Fibroblast of skin of right quadriceps (primary cell): ENCODE measurements at places on chromosomes 6 and 20.

DNA sequence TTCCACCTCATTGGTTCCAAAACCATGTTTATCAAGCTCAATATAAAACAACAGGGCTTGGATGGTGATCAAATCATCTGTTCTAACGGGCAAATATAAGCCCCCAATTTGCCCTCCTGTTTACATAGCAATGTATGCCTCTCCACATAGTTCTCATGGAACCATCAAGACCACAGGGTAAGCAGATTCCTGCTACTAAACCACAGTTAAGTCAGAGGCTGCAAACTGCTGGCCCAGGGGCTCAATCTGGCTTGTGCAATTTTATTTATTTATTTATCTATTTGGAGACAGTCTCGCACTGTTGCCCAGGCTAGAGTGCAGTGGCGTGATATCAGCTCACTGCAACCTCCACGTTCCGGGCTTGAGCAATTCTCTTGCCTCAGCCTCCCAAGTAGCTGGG is 18.9 kb upstream of the MTHFD1L start:
- DNase-seq = no peak

- no peak for DNase-seq
Measured at GRCh38 chr20:63009988-63010769, 3.4 kb upstream of the BHLHE23 start.

DNA sequence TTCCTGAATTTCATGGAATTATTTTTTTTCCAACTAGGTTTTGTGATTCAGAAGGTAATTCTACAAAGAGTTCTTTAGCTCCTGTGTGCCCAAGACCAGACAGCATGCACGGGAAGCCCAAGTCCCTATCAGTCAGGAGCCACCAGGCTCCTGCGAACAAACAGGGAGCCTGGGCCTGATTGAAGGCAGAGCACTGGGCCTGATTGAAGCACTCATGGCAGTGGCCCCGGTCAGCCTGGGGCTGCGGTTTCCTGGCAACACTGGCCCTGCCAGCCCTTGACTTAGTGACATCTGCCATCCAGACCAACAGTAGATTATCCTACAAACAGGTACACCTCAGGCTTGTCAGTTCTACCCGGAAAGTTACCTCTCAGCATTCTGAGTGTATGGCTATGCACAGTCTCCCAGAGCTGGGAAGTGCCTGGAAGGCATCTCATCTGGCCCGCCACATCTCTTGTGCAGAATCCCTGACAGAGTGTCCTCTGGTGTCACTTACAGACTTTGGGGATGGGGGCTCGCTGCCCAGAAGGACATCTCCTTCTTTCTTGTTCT is 133.8 kb downstream of the VEGFA start:
- no peak for DNase-seq

DNA sequence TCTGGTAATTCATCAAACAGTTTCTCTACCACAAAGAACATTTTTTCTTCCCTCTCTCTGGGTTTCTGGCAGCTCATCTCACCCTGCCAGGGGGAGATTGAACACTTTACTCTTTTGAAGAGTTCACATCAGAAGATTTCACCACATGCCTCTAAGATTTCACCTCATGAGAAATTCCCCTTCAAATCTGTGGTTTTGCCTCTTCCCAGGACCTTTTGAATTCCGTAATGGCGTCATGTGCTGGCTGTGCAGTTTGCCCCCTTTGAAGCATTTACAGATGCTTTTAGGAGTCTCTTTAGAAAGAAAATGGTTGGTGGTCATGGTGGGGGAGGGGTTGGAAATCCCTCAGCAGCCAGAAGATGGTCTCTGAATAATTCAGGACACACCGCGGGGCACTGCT is 486.1 kb downstream of the QKI start:
- DNase-seq = peak; percentile 61

DNA sequence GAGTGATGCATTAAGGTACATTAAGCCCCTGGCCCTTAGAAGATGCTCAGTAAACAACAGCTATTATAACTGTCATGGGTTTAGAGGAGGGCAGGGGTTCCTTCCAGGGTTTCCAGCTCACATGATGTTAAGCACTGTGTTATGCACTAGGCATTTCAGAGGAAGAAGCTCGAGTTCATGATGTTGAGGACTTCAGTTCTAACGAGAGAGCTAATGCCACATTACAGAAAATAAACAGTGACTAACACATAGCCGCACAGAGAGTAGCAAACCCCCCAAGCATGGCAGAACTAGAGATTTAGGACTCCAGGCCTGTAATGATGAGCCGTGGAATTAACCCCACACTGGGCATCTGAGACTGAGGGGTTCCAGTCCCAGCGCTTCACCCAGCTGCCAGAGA is 105.2 kb downstream of the UNC5CL start:
- DNase-seq = peak; percentile 51

DNA sequence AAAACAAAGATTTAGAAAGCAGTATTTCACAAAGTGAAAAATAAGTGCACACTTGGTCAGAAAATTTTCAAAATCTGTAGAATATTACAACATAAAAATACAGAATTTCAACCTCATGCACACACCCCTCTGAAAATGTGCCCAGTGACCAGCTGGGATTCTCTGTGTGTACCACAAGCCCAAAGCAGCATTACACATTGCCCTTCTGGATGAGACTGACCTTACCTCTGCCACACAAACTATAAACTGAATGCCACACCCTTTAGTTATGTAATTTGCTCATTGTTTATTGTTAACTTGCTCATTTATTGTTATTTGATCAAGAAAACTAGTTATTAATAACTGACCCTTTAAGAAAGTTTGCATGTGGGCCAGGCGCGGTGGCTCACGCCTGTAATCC is 303.0 kb downstream of the FOXC1 start:
- no peak for DNase-seq

DNA sequence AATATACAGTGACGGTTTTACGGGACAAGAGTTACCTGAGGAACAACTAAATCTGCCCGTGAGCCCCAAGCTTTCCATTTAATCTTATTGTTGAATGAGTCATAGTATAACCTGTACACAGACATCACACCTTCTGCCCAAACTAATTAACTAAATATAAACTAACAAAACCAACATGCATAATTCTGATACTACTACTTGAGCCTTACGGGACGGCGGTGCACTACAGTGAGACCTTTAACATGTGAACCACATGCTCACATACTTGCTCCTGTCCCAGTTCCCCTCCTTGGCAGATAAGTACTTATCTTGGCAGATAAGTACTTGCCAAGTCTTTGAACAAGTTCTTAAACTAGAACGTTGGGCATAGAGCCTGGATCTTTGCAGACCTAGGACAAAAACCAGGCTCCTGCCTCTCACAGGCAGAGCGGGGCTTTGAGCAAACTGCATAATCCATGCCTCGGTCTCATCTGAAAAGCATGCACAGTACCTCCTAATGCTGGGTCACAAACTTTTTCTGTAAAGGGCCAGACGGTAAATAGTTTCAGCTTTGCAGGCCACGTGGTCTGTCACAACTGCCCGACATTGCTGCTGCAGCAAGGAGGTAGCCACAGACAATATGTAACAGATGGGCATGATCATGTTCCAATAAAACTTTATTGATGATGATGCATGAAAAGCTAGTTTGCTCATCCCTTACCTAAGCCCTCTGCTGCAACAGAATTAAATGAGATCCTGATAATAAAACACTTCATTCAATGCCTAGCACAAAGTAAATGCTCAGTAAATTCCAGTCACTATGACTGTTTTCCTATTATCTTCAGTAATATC is 23.0 kb downstream of the ZNF217 start:
- DNase-seq = no peak

DNA sequence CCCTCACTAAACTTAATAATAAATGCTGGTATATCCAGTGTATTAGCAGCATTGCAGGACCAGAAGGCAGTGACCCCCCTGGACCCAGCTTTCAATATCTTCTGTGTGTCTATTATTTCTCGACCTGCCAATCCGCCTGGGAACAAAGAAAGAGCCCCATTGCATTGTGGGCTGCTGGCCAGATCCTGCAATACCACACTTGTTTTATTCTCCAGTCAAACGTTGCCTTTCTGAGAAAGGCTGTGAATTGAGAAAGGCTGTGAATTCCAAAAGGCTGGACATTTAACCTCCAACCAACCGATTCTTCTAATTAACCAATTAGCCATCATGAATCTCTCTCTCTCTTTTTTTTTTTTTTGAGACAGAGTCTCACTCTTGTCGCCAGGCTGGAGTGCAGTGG is 1.5 kb upstream of the MTO1 start:
- no peak for DNase-seq

DNA sequence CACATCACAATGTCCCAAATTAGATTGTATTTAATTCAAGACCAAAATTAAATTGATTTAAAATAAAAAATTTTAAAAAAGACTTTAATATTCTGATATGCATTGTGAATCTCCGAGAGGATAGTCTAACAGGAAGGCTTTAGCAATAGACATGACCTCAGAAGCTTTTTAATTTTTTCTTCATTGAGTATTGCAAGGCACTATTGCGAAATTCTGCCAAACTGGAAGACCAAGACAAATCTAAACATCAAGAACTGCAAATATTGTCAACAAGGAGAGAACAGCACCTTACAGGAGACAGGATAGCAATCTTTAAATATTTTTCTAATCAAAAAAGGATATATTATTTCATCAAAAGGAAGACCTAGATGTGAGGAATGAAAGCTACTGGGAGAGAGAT is 56.9 kb downstream of the BMP5 start:
- DNase-seq = no peak

- no peak for DNase-seq
Measured at GRCh38 chr6:3958255-3958654, 109.1 kb downstream of the FAM50B start.

DNA sequence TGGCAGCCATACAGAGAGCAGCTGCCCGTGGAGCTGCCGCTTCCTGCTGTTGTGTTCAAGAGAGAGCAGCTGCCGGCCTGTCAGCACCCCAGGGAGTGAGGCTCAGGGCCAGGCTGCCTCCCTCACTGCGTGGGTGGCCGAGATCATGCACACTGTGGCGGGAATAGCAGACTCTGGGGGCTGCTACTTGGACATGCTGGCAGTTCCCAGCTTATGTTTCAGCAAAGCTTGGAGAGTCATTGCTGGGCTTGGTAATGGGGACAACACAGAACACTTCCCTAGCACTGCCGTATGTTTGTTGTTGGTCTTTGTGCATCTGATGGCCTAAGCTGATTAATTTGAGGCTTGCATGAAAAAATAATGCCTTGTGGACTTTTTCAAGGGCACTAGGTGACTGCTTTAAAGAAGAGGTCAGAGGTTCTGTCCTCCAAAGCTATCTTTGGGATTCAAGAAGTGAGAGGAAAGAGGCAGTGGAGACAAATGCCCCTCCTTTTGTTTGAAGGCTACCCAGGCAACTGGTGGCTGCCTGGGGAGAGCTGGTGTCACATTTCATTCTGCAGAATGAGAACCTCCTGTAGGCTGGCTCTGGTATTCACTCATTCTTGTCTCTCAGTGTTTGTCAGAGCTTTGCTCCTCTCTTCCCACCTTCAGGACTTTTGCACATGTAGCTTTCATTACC is 18.8 kb downstream of the MRAP2 start:
- DNase-seq = peak; percentile 62

GRCh38 chr6:43383021-43383667 is 13.7 kb upstream of the ZNF318 start:
- peak; percentile 66 for DNase-seq

DNA sequence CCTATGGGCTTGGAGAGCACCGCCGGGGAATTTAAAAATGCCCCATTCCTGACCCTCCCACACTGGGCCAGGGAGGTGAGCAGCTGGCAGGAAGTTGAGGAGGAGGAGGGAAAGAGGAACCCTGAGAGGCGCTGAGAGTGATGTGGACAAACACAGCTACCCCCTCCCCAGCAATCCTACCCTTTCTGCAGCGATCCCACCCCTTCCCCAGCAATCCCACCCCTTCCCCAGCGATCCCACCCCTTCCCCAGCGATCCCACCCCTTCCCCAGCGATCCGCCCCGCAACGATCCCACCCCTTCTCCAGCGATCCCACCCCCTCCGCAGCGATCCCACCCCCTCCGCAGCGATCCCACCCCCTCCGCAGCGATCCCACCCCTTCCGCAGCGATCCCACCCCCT is 111.6 kb downstream of the SYCP2 start:
- no peak for DNase-seq

DNA sequence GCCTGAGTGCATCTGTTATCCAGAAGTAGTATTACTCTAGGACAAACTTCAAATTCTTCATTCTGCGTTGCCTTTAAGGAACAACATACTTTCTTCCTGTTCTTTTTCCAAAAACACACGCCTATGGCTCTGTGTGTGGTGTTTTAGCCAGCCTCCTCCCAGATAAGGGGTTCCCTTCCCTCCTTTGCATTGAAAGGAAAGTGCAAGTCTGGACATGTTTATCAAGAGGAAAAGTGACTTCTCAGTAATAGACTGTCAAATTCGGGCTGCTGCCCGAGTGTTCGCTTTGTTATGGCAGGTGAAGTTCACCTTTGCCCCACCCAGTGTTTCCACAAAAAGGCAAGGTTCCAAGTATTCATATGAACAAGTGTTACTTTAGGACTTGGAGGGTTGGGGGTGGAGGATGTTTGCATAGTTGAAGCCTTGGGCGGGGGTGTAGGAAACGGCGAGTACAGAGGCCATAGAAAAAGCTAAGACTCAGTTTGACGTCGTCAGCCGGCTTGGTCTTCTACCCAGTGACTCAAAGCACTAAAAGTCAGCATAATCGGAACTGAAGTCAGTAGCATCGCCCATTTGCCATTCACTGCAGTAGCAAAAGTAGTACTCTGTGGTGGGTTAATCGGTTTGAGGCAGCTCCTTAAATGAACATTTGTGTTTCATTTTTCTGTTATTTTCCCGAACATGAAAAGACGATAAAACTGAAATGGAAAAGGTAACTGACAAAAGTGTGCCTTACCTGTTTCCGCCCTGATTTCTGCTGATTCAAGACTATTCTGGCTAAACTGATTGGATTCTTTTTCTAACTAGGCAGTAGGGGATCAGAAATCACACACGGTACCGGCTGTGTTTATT is 12.5 kb downstream of the PRDM1 start:
- DNase-seq = peak; percentile 69

- no peak for DNase-seq
Measured at GRCh38 chr6:40509086-40509485, 78.1 kb downstream of the LRFN2 start.

GRCh38 chr6:143061597-143062385 is 1.1 kb downstream of the AIG1 start:
- DNase-seq = peak; percentile 10
